IMR-90 (cell line): ENCODE measurements at places on chromosomes 3 and 15.

DNA sequence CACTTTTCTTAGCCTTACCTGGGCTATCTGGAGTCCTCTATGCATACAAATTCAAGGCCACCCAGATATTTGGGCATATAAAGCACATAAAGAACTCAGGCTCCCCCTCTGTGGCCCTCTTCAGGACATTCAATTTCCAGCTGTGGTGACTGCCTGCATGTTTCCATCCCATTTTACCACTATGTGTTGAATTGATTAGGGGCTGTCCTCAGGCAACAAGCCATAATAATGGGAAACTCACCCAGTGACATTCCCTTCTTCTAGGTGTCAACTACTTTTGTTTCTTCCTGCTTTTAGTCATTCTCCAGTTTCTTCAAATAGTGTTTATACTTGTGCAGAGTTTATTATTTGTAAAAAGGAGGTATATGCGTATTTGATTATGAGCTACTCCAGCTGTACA lies 18.0 kb downstream of the NRG4 start:
- DNase-seq = no peak

DNA sequence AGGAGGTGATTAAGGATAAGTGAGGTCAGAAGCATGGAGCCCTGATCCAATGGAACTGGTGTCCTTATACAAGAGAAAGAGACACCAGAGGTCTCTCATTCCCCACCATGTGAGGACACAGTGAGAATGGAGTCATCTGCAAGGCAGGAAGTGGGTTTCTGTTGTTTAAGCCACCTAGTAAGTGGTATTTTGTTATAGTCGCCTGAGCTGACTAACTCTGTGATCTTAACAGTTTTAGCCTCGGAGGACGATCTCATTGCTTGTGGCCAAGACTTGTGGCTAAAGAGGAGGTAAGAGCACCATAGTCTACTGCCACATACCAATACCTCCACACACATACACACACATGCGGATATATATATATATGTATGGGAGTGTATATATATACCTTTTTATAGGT lies 73.8 kb downstream of the MCTP2 start:
- DNase-seq = peak; percentile 40

- no peak for DNase-seq
Observed at GRCh38 chr3:50609071-50609762, 2.4 kb downstream of the CISH start.

- no peak for DNase-seq
Observed at GRCh38 chr15:100301910-100302431, 39.8 kb downstream of the ADAMTS17 start.

DNA sequence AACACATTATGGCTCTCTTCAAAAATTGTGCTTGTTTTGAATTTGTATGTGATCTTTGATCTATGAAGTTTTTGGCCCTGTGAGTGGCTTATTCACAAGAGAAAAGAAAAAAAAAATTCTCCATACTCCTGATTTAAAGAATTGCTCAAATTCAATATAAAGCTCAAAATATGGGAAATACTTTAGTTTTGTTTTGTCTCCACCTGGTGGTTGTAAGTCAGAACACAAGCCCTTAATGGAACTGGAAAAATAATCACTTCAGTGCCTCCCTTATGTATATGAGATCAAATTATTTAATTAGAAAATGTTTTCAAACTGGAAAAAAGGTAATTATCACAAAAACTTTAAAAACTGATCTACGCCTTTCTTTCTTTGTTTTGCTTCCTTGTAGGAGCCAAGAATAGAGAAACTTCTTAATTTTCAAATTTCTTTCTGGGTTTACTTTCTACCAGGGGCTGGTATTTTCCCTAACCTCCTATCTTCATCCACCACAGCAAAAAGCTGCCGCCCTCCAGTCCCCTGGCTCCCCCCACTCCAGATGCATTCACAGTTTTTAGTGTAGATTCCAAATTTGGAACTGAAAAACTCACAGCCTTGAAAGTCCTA lies 50.6 kb downstream of the SERP1 start:
- DNase-seq = peak; percentile 60

- no peak for DNase-seq
Observed at GRCh38 chr3:181076558-181076957, 87.0 kb upstream of the DNAJC19 start.

- no peak for DNase-seq
Observed at GRCh38 chr3:30449290-30449632, 157.1 kb upstream of the TGFBR2 start.

DNA sequence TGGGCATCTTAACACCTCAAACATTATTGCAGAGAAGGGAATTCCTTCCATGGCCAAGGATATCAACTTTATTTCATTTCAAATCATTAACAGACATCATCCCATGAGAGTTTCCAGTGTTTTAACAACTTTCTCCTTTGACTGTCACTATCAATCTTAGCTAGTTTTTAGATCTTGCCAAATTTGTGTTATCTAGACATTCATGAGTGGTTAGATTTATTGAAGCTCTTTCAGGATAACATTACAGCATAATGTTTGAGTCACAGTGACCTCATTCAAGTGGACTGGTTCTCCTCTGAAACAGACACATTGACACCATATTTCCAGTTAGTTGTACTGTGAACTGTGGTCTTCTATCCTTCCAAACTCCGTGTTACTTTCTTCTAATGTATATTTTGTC lies 8.6 kb upstream of the TNFAIP8L3 start:
- peak; percentile 89 for DNase-seq

DNA sequence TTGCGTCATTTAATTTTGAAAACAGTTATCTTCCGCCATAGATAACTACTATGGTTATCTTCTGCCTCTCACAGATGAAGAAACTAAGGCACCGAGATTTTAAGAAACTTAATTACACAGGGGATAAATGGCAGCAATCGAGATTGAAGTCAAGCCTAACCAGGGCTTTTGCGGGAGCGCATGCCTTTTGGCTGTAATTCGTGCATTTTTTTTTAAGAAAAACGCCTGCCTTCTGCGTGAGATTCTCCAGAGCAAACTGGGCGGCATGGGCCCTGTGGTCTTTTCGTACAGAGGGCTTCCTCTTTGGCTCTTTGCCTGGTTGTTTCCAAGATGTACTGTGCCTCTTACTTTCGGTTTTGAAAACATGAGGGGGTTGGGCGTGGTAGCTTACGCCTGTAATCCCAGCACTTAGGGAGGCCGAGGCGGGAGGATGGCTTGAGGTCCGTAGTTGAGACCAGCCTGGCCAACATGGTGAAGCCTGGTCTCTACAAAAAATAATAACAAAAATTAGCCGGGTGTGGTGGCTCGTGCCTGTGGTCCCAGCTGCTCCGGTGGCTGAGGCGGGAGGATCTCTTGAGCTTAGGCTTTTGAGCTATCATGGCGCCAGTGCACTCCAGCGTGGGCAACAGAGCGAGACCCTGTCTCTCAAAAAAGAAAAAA lies 1.2 kb downstream of the B2M start:
- peak; percentile 87 for DNase-seq

DNA sequence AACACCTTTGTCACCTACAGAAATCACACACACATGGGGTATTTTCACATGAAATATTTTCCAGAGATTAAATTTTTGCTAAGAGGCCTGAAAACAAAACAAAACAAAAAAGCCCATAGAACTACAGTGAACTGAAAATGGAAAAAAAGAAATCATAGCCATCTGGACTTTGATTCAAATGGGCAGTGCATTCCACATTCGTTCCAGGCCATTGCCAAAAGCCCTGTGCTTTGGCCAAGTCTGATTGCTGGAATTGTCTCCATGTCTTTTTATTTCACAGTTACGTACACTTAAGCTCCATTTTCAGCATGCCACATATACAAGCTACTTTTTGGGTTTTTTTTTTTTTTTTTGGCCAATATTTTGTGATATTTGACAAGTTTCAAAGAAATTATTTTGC lies 47.1 kb downstream of the TFG start:
- no peak for DNase-seq
